ENCODE measurements at places on chromosomes 6 and 20. TPM values are rescaled to one million over a fixed set of nuclear protein-coding genes. Genes with fewer than 3 reads are reported as not detected.

SLC17A2 gene
- not detected for total RNA-seq

GLP1R gene
- 6.1 TPM for total RNA-seq

TRIM31 gene
- total RNA-seq, result not detected

LPIN3 gene
- total RNA-seq, result 13.5 TPM

RTN4IP1 gene
- total RNA-seq, result 12.0 TPM

APCDD1L gene
- 4.3 TPM for total RNA-seq

JPH2 gene
- 107 TPM for total RNA-seq

GSTA2 gene
- not detected for total RNA-seq

TJAP1 gene
- 20.4 TPM for total RNA-seq

HDGFL1 gene
- not detected for total RNA-seq

TRDN gene
- 360 TPM for total RNA-seq

COL12A1 gene
- 8.1 TPM for total RNA-seq

ADGRG6 gene
- total RNA-seq, result 15.6 TPM

VARS2 gene
- total RNA-seq, result 20.8 TPM

TBX18 gene
- total RNA-seq, result 8.7 TPM

SPATA25 gene
- 1.9 TPM for total RNA-seq

BEND6 gene
- 1.3 TPM for total RNA-seq

DHX35 gene
- 19.9 TPM for total RNA-seq

NXT1 gene
- total RNA-seq, result 8.4 TPM

LGSN gene
- total RNA-seq, result not detected

FRK gene
- total RNA-seq, result 5.8 TPM

SLC22A3 gene
- total RNA-seq, result 0.76 TPM

GABRR1 gene
- total RNA-seq, result not detected

PSORS1C2 gene
- not detected for total RNA-seq

CD24 gene
- 2.2 TPM for total RNA-seq

TDRD6 gene
- 0.46 TPM for total RNA-seq

CFAP206 gene
- total RNA-seq, result 0.31 TPM

RAD21L1 gene
- not detected for total RNA-seq

SNAI1 gene
- 3.6 TPM for total RNA-seq

TRAPPC3L gene
- 0.32 TPM for total RNA-seq

MCHR2 gene
- not detected for total RNA-seq

ZNF165 gene
- 0.41 TPM for total RNA-seq

PAK1IP1 gene
- 12.1 TPM for total RNA-seq

DEF6 gene
- total RNA-seq, result 2.6 TPM

BMP2 gene
- total RNA-seq, result 2.7 TPM

FAM209B gene
- total RNA-seq, result 0.59 TPM

ELOVL2 gene
- 1.3 TPM for total RNA-seq

C20orf204 gene
- 0.82 TPM for total RNA-seq

DDX43 gene
- 1.4 TPM for total RNA-seq

PCK1 gene
- total RNA-seq, result 0.25 TPM

SIRPB2 gene
- total RNA-seq, result 2.6 TPM

PAK5 gene
- total RNA-seq, result not detected

MARCKS gene
- total RNA-seq, result 28.9 TPM

PI3 gene
- total RNA-seq, result not detected

EPPIN gene
- total RNA-seq, result 0.09 TPM

B3GAT2 gene
- not detected for total RNA-seq

MDFI gene
- 9.6 TPM for total RNA-seq

EPB41L1 gene
- 21.9 TPM for total RNA-seq
